ENCODE measurements at places on chromosomes 16 and 17.

DNA sequence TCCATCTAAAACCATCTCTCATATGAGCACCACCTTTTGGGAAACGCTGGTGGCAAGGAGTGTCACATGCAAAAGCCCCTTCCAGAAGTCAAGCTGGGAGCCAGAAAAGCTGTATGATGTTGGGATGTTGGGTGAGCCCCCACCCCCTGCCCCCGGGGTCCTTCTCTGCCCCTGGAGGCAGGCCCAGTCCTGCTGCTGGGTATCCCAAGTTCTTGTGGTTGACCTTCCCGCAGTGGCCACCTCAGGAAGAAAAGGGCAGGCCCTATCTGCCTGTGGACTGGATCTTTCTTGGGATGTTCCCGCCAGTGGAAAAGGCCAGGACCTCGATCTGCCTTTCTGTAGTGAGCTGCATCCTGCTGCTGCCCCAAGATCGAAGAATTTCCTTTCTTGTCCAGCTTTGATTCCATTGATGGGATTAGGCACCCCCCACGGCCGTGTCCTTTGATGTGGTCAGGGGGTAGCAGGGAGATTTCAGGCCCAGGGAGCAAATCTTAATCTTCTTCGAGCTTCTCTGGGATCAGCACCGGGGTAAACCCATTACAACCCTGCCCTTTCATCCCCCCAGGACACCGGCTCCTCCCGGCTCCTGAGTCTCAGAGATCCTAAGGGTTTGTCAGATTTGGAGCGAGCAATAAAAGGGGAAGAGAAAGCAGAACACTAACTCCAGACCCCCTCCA lies 165.6 kb downstream of the RAB11FIP4 start:
- DNase-seq: no peak

- peak; percentile 71 for DNase-seq
These were observed 24.1 kb downstream of the HMOX2 start for GRCh38 chr16:4500272-4500671.

GRCh38 chr16:50668368-50669008 lies 12.6 kb downstream of the SNX20 start:
- DNase-seq: no peak

GRCh38 chr16:9903-10665 lies 43.3 kb downstream of the POLR3K start:
- no peak for DNase-seq

DNA sequence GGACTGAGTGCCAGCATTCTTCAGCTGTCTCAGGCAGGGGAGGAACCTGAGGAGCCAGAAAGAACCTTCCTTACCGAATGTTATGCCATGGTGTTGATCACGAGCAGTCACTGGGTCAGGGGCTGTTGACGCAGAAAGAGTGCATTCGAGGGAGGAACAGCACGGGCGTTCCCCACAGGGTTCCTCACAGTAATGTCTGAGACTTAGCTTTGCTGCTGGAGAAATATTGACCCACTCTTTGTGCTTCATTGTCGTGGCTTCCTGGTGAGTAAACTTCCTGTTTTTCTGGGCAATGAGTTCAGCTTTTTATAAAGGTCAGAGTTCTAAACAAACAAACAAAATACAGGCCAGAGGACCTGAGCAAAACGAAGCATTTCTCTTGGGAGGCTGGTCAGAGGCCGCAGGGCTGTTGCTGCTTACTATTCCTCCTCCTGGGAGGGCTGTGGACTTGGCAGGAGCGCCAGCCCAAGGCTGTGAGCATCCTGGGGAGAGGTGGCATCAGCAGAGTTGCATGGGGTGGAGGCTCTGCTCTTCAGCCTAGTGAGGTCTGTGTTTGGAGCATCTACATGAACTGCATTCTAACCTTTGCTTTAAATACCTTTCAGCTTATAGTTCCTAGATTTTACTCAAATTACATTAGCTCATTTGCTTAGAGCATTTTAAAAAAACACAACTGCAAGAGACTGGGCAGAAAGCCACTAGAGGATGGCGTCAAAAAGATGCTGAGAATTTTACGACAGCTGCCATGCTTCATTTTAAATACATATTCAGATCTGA lies 143.1 kb upstream of the CACNG5 start:
- no peak for DNase-seq

- no peak for DNase-seq
These were observed at the start of gene ABR for GRCh38 chr17:1179818-1180742. ABR (minus strand) TSS chr17:1179981; CDS start chr17:1179727, 254 bp downstream.

DNA sequence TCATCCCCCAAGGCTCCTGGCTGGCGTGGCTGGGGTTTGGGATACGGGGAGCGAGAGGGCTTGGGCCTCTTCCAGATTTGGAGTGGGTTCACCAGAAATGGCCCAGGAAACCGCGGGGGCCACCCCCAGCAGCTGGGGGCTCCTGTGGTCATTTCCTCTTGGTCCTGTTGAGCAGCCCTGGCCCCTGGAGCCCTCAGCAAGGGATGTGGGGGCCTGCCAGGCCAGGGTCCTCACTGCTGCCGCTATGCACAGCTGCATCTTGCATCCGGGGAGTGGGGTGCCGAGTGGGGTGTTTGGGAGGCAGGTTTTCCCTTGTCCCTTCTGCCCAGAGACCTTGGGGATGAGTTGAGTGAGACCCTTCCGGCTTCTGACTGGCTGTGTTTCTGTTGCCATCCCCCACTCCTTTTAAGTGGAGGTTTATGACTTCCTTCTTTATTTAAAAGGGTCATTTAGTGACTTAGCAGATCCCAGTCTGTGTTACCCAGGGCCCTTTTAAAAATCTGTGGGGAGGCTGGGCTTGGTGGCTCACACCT lies 319.8 kb downstream of the SEC14L1 start:
- DNase-seq: no peak

- DNase-seq: no peak
These were observed 39.9 kb downstream of the OTOA start for GRCh38 chr16:21703589-21704174.

GRCh38 chr16:30710971-30711370 lies 12.0 kb downstream of the SRCAP start:
- no peak for DNase-seq

Data from GM04503 (cell line).